ENCODE measurements at places on chromosomes 6 and 20. TPM values are rescaled to one million over a fixed set of nuclear protein-coding genes. Genes with fewer than 3 reads are reported as not detected.

The SLC35F1 gene
- total RNA-seq: under 0.01 TPM

The PLN gene
- total RNA-seq: not detected

The BPI gene
- not detected for total RNA-seq

The ANKEF1 gene
- total RNA-seq: 0.43 TPM

The WFDC13 gene
- not detected for total RNA-seq

The ADNP gene
- total RNA-seq: 43.9 TPM

The PAK5 gene
- not detected for total RNA-seq

The HRH3 gene
- total RNA-seq: not detected

The COL9A1 gene
- not detected for total RNA-seq

The SLC35D3 gene
- not detected for total RNA-seq

The ACTL10 gene
- 0.95 TPM for total RNA-seq

The PRR18 gene
- total RNA-seq: not detected

The VIP gene
- total RNA-seq: 0.33 TPM

The SCGN gene
- not detected for total RNA-seq

The C2 gene
- total RNA-seq: 0.17 TPM

The TNF gene
- not detected for total RNA-seq

The CNKSR3 gene
- total RNA-seq: 13.8 TPM

The TRERF1 gene
- total RNA-seq: under 0.01 TPM

The XKR7 gene
- not detected for total RNA-seq

The RAD21L1 gene
- total RNA-seq: not detected

The ARG1 gene
- total RNA-seq: 0.43 TPM

The HLA-DRA gene
- total RNA-seq: 0.11 TPM

The C20orf141 gene
- total RNA-seq: not detected

The HEY2 gene
- total RNA-seq: under 0.01 TPM

The OR2J1 gene
- total RNA-seq: not detected

The COL19A1 gene
- total RNA-seq: not detected

The GTSF1L gene
- total RNA-seq: not detected

The DDO gene
- total RNA-seq: 4.3 TPM

The CCN2 gene
- total RNA-seq: 256 TPM

The AGER gene
- 0.60 TPM for total RNA-seq

The MOG gene
- not detected for total RNA-seq

The ACSS1 gene
- total RNA-seq: 9.8 TPM

The EYS gene
- total RNA-seq: not detected

The HLA-DRB1 gene
- not detected for total RNA-seq

Data from dermis lymphatic vessel endothelial cell (primary cell).